Ovary (tissue), 10 donors: ENCODE measurements at places on chromosomes 4 and X. TPM values are rescaled to one million over a fixed set of nuclear protein-coding genes. Genes with fewer than 3 reads are reported as not detected.

The PLP1 gene
- 11.1 TPM for polyA plus RNA-seq

The IL1RAPL2 gene
- polyA plus RNA-seq, result 0.23 TPM

The CFP gene
- polyA plus RNA-seq, result 1.7 TPM

The CCNA2 gene
- 3.3 TPM for polyA plus RNA-seq

The NAP1L5 gene
- polyA plus RNA-seq, result 7.6 TPM

The HTN3 gene
- polyA plus RNA-seq, result not detected

The MTMR8 gene
- 1.6 TPM for polyA plus RNA-seq

The MAGEC2 gene
- not detected for polyA plus RNA-seq

The GAGE12G gene
- not detected for polyA plus RNA-seq

The ASB11 gene
- polyA plus RNA-seq, result 0.06 TPM

The FREM3 gene
- 0.02 TPM for polyA plus RNA-seq

The STARD8 gene
- 4.6 TPM for polyA plus RNA-seq

The EPGN gene
- polyA plus RNA-seq, result 0.40 TPM

The DMRTC1 gene
- not detected for polyA plus RNA-seq

The NSUN7 gene
- polyA plus RNA-seq, result 2.4 TPM

The SATL1 gene
- polyA plus RNA-seq, result 0.02 TPM
